ENCODE measurements at places on chromosomes 4 and X. TPM values are rescaled to one million over a fixed set of nuclear protein-coding genes. Genes with fewer than 3 reads are reported as not detected.
A peak's percentile ranks its signal among the peaks of the same experiment; 100 is the strongest.

DNA sequence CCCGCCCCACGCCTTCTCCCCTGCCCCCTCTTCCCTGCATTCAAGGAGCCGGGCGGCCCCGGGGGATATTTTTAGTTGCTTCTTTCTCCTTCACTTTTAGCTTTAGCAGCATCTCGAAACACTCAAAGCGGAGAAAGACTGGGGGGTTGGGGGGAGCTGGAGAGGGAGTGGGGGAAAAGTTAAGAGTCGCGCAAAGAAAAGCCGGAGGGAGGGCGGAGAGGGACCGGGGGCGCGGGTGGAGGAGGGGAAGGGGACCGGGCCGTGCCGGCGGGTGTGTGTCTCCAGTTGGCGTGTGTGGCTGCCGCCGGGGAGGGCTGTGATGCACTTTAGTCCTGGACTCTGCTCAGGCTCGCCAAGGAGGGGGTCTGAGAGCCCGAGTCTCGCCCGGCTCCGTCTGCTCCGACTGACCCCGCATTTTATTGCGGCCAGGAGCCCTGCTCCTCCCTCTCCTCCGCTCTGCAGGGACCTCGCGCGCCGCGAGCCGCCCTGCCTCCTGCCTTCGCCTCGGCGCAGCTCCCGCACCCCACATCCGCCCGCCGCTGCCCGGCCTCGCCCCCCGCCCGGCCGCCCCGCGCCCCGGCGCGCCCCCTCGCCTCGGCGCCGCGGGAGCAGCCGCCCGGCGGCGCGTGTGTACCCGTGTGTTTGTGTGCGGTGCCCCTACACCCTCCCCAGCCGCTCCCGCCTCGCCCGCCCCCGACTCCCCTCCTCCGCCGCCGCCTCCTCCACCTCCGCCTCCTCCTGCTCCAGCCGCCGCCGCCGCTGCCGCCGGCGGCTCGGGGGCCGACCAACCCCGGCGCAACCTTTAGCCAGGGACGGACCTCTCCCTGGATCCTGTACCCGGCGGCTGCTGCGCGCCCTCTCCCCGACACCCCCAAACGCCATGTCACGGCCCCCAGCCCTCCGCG is 1.4 kb downstream of the ZNF827 start:
- no peaks in the 10 kb centered on the region for H3K27me3 ChIP-seq
- peaks cover 7% of the 10 kb centered on the region for H3K4me1 ChIP-seq
- DNase-seq: peak; percentile 56
- peaks cover 4% of the 10 kb centered on the region for H3K36me3 ChIP-seq
- peak overlapping the region; percentile 50 for H3K27ac ChIP-seq
- peak overlapping the region; percentile 96 for H3K4me3 ChIP-seq

- H3K27ac ChIP-seq: no peak overlapping the region
- no peaks in the 10 kb centered on the region for H3K4me1 ChIP-seq
- no peak overlapping the region for H3K4me3 ChIP-seq
- no peaks in the 10 kb centered on the region for H3K36me3 ChIP-seq
Measured at GRCh38 chr4:70449220-70449619, 22.8 kb upstream of the MUC7 start.

DNA sequence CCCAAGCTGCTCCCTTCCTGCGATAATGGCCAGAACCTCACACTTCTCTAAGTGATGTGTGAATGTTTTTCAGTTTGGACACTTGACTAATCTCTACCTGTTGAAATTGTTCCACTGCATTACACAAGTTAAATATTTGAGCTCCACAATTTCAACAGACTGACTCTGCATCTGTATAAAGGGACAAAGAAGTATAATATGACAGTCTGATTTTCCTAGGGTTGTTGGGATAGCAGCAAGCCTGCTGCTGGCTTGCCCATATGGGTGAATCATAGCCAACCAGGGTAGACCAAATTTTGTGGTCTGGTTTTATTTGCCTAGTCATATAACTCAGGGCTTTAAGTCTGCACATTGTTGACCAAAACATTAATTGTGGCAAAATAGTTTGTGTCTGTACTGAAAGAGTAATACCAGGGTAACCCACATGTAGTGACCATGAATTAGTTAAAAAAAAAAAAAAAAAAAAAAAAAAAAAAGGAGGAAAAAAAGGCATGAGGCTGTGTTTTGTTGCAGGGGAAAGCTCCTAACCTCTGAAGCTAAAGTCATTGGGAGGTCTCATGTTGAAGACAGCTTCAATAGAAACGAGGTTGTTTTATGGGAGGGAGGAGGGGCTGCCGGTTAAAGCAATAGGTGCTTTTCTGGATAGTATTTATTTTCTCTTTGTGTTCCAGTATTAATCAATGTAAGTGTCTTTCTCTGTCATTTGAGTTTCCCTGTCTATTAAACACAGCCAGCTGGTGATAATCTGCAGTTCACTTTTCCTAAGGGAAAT is 534.2 kb downstream of the RAB28 start:
- H3K4me3 ChIP-seq: no peak overlapping the region
- no peak for DNase-seq
- no peak overlapping the region for H3K27ac ChIP-seq
- H3K27me3 ChIP-seq: no peaks in the 10 kb centered on the region
- H3K36me3 ChIP-seq: no peaks in the 10 kb centered on the region

The SYTL4 gene
- total RNA-seq: 0.13 TPM
